ENCODE measurements at places on chromosomes 4 and X.

GRCh38 chr4:86967073-86967472 lies 32.3 kb downstream of the AFF1 start:
- DNase-seq: no peak

- no peak for DNase-seq
These were observed 53.6 kb downstream of the ETNPPL start for GRCh38 chr4:108709234-108709633.

GRCh38 chrX:73963682-73964081 lies 340.3 kb upstream of the ZCCHC13 start:
- DNase-seq: no peak

GRCh38 chr4:42396361-42396751 lies 932 bp upstream of the SHISA3 start:
- no peak for DNase-seq

- DNase-seq: no peak
These were observed 795.0 kb downstream of the CCSER1 start for GRCh38 chr4:90922174-90922573.

DNA sequence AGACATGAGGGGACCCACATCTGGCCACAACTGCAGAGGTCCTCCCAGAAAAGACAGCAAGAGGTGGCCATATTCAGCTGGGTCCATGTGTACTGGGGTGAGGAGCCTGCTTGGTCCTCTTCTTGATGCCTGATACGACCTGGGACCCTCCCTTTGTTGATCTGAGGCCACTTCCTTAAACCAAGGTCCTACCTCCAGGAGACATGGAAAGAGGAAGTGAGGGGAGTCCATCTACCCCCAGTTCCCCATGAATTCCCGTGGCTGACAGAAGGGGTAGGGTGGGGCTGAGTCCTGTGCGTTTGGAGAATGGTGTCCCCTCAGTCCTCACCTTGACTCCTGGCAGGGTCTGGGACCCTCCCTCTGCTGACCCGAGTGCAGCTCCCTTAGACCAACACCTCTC lies 2.1 kb downstream of the MAGEA10 start:
- DNase-seq: no peak

All from stimulated activated naive CD8-positive, alpha-beta T cell treated with anti-CD3 and anti-CD28 coated beads, Interleukin-15, amount 100 ng/mL, for 72 hours (primary cell).